ENCODE measurements at places on chromosomes 2 and 18.

DNA sequence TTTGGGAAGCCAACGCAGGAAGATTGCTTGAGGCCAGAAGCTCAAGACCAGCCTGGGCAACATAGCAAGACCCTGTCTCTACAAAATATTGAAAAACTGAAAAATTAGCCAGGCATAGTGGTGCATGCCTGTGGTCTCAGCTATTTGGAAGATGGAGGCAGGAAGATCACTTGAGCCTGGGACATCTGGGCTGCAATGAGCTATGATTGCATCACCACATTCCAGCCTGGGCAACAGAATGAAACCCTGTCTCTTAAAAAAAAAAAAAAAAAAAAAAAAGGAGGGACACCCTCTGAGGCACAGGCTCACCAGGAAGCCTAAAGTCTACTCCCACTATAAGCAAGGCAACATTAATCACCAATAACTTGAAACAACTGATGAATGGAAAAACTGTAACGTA lies 151.1 kb downstream of the CCDC148 start:
- no peak for DNase-seq

DNA sequence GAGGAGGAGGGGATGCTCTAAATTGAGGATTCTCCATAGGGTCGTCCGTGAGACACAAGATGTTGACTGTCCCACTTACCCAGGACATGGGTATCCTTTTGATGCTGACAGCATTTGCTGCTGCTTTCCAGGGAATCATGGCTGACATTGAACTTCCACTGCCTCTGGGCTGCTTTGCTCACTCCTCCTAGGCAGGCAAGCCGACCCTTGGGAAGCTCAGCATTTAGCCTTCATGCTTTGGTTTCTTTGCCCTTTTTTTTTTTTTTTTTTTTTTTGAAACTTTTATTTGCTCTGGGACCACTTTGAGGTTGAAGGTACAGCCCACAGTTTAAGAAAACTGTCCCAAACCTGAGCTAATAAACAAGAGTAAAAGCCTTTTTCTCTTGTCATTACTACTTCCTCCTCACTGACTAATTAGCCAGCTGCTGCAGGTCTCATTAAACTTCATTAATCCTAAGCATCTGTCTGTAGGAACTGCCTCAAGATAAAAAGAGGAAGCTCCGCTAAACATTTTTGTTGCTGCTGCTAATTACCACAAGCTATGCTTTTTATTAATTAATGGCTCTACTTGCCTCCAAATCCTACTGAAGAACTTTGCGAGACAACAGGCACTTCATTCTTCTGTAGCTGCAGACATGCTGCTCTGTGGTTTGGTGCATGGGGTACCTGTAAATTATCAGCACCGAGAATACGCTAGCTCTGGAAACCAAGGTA lies 125.4 kb downstream of the SPTBN1 start:
- no peak for DNase-seq

DNA sequence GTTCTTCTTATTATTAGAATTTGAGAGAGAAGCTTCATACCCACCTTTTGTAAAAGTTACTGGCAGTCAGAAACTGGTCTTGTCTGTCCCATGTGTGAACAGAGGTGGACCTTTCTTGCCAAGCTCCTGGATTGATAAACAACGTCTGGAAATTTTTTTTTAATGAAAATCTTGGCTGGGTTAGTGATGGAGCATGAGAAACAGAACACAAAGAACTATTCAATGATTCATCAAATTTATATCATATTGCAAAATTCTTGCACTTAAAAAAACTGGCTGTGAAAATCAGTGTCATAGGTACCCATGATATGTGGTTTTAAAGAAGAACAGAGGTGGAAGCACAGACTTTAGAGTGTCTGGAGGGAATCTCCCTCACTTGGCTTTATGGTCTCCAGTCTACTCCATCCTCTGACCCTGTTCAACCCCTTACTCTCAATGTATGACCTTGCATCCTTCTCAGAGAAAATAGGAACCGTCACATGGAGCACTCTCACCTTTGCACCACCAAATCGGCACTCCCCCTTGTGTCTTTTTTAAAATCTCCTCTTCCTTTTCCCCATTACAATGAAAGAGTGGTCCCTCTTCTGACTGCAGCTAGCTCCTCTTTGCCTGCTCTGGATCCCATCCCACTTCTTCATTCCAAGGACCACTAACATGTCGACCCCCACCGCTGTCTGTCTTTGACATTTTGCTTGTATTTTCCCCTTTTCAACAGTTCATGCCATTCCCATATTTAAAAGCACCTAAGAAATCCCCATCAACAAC lies 58.2 kb downstream of the COPS8 start:
- DNase-seq, result no peak

DNA sequence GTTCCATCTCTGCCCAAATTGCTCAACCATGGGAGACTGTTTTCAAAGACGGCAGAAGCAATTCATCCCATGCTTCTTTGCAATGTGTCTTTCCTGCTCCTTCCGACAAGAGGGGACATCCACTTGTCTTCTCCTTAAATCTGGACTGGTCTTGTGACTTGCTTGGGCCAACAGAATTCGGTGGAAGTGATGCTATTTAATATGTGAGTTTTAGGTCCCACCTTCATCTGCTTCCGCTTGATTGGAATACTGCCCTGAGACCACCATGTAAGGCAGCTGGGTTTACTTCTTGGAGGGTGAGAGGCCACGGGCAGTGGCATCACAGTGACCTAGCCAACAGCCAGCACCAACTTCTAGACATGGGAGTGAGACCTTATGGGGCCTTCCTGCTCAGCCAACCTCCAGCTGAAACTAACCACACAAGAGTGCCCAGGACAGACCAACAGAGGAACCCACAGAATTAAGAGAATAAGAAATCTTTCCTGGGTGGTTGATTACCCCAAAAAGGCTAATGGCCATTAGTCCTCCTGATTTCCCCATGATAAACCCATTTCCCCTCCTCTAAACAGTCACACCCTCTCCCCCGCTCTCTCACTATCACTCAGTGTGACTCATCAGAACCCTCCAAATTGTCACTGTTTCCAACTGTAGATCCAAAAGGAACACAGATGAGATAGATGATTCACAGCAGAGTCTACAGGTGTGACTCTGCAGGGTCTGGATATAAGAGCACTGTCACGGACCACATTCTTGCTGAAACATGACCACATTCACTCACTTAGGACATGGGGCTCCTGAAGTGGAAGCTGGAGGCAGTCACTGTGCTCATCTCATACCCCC lies 16.2 kb upstream of the RHOB start:
- no peak for DNase-seq

DNA sequence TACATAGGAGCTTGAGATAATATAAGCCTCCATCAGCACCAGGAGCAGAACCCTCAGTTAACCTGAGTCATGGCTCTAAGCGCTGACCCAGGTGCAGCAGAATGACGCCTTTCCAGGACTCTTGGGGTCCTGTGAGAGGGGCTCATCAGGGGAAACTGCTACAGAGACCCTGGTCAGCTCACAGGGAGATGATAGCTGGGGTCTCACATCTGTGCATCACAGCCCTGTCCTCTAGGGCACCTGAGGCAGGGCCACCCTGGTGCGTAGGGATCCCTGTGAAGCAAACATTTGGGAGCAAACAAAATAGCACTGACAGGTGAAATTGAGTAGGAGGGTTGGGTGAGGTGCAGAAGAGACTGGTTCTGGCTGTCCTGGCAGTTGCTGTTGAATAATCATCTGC lies 219.2 kb downstream of the SH3RF3 start:
- DNase-seq, result no peak

DNA sequence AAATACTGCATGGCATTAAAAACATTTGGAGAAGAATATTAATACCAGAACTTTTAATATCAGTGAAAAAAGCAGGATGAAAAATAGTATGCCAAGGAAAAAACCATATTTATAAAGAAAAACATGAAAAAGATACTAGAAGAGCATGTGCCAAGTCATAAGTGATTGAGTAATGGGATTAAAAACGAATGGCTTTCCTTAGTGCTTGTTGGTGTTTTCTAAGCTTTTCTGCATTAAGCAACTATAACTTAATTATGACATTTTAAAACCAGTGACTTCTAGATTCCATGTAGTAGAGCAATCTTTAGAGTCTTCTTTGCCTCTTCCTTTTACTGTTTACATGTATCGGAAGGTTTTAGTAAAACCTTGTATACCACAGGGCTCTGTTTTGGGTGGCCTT lies 6.6 kb downstream of the MAPRE3 start:
- no peak for DNase-seq

- DNase-seq, result no peak
These were observed 329.3 kb downstream of the C1D start for GRCh38 chr2:67733517-67733916.

DNA sequence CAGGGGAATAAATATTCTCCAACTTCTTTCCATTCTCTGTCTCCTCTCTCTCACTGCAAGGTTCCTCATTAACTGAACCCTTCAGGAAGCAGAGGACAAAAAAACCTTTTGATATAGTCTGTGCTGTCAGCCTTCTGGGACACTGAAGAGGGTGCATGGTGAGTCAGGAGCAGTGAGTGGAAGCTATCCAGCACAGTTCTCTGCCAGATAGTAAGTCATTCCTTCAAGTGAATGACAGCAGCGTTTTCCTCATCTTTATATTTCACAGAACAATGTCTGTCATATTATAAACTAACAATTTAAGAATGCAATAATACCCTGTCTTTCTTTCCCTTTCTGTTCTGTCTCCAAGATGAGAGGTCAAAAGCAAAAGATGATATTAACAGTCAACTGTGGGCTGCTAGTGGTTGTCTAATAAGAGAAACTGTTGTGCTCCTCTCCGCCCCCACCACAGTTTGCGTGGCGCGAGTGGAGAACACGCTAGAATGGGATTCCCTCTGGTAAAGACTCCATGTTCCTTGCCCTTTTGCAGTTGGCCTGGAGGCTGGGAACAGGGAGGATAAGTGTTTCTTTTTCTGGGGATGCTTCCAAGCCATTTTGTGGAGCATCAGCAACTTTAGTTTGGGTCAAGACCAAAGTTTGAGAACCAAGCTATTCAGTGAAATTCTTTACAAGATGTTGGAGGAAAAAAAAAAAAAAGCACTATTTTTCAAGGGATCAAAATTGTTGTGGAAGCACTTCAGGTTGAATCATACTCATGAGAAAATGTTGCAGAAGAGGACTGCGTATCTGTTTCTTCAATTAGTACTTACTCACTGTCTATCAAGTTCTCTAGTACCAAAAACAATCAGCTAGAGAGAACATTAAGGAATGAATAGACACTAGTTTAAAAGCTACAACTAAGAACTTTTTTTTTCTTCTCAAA lies 430.2 kb downstream of the SETBP1 start:
- no peak for DNase-seq

DNA sequence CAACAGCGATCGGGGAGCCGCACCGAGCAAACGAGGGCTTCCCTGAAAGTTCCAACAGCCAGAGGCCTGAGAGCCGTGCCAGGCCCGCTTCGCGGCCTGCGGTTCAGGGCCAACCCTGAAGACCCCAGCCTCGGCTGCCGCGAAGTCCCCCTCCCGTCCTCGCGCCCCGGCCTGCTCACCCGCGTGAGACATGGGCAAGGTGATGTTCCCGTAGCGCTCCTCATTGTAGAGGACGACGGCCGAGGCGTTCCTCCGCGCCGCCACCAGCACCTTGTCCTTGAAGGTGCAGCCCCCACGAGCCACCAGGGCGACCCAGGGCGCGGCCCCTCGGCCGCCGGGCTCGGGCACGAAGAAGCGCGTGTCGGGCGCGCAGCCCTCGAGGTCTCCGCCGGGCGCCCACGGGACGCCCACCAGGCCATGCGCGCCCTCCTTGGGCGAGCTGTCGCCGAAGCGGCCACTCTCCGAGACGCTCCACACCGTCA lies 510 bp downstream of the RNF149 start:
- DNase-seq, result no peak

DNA sequence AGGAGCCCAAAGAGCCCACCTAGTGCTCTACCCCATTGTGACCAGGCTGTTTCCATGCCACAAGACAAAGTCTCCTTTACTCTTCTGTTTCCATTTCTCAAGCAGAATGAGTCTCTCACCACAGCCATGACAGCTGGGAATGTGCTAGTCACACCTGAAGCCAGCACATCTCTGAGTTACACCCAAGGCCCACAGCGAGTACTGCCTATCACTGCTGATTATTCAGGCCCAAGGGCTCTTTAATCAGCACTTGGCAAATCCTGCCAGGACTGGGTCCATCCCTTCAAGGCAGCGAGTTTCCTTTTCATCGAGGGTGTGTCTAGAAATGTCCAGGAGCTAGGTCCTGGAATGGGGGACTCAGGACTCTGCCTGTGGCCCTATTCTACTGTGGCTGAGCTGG lies 14.6 kb upstream of the PPP1R1C start:
- no peak for DNase-seq

GRCh38 chr2:152646775-152647174 lies 70.5 kb downstream of the PRPF40A start:
- DNase-seq, result no peak

DNA sequence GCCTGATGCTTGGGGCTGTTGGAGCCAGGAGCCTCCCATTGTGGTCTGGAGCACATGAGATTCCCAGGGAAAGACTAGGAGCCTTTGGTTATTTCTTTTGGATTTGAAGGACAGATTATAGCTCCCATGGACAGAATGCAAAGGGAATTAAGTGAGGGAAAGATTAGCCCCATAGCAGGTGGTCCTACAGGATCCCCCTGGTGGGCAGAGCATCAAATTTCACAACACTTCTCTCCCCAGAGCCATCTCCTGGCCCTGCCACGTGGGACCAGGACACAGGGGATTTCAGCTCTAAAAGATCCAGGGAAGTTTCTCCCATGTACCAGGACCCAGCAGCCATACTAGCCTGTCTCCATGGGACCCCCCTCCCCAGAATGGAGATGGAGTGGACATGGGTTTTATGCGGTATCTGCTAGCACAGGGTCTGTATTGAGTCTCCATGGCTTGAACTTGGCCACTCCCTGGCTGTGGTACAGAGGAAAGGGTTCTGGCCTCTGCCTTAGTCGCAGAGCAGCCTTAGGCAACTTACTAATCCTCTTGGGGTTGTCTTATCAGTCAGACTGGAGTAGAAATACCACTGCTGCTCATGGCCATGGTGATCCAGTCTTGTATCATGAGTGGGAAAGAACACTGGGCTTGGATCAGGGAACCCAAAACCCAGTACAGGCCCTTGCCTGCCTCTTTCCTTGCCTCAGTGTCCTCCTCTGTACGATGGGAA lies 6.8 kb upstream of the PLB1 start:
- DNase-seq, result no peak

GRCh38 chr2:46304635-46305034 lies 7.4 kb downstream of the EPAS1 start:
- no peak for DNase-seq

- DNase-seq, result no peak
These were observed 23.2 kb downstream of the GPR39 start for GRCh38 chr2:132439703-132440398.

DNA sequence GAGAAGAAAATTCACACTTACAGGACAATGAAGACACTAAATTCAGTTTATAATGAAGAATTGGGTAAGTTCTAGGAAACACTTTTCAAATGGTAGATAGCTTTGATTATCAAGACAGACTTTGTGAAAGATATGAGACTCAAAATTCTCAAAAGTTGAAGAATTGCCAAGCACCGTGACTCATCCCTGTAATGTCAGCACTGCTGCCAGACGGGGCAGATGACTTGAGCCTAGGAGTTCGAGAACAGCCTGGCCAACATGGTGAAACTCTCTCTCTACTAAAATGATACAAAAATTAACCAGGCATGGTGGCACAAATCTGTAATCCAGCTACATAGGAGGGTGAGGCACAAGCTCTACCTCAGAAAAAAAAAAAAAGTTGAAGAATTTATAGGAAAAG lies 1820.1 kb upstream of the LRRTM1 start:
- DNase-seq, result no peak

All from GM12864 (cell line).